ENCODE measurements at places on chromosomes 6 and 20.

DNA sequence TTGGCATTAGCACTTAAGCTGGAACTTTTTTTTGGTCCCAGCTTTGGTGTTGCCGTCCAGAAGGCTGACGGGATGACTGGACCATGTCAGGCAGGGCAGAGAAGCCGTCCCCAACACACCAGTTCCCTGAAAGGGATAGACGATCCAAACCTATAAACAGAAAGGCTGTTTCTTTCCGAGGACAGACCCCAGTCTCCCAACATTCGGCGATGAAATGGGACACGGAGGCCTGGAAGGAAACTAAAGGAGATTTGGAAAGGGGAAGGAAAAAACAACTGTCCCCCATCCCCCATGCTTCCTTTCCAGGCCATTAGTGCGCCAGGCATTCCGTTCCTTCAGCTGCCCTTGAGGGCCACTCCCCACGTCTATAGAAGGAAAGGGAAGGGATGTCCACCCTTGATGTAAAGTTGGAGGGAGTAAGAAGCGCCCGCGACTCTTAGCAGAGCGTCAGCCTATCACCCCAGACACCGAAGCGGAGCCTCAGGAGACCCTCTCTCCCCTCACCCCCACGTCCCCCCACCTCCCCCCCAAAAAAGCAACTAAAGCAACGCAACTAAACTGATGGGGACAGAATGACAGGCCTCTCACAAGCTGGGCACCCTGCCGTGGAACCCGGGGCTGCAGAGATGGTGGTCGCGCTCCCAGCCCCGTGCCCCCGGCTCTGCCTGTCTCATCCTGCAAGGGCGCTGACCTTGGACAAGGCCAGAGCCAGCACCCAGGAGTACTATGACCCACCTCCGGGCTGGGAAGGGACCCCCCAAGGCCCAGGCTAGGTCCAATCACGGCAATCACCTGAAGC lies 638 bp downstream of the BLCAP start:
- DNase-seq, result no peak

DNA sequence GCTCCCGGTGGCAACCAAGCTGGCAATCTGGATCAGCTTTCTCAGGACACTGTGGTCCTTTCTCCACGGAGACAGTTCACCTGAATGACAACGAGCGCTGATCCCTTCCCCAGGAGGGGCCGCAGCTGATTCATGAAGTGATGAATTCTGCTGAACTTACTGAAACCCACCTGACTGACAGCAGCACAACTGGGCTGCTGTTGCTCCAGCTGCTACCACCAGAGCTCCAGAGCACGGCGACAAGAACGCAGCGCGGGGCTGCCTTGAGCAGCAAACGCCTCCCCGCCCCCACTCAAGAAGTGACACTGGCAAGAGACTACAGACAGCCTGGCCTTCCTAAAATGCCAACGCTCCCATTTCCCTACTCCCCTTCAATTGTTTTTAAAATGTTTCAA lies 10.0 kb downstream of the PXDC1 start:
- no peak for DNase-seq

GRCh38 chr20:16538779-16539178 lies 34.5 kb downstream of the KIF16B start:
- no peak for DNase-seq

DNA sequence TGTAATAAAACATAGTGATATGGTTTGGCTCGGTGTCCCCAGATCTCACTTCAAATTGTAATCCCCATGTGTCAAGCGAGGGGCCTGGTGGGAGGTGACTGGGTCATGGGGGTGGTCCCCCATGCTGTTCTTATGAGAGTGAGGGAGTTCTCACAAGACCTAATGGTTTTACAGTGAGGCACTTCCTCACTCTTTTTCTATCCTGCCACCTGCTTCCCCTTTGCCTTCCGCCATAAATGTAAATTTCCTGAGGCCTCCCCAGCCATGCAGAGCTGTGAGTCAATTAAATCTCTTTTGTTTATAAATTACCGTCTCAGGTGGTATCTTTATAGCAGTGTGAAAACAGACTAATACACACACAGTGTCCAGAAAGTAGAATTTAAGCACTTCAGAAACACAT lies 78.5 kb downstream of the REPS1 start:
- no peak for DNase-seq

GRCh38 chr6:6556161-6556737 lies 32.3 kb upstream of the LY86 start:
- no peak for DNase-seq

DNA sequence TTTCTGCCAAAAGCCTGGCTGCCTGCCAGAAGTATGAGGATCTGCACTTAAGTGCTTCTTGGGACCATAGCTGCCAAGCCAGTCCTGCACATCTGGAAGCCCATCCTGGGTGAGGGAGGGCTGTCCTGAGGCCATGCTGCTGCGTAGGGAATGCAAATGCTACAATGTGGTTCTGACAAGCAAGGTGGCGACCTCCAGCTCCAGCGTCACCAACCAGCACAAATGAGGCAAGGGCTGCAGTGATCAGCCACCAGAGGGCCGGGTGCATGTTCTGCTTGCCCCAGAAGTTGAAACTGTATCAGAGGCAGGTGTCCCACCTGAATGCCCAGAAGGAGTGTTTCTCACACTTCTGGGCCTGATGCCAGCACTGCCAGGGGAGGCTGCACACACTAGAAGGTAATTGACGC lies 99.1 kb upstream of the KCNQ5 start:
- DNase-seq, result no peak

GRCh38 chr20:50957276-50957675 lies 1.1 kb downstream of the DPM1 start:
- DNase-seq, result no peak

GRCh38 chr20:21143194-21143890 lies 17.5 kb downstream of the KIZ start:
- DNase-seq, result no peak

- peak; percentile 60 for DNase-seq
These were observed 10.4 kb upstream of the GCNT2 start for GRCh38 chr6:10510592-10511367.

DNA sequence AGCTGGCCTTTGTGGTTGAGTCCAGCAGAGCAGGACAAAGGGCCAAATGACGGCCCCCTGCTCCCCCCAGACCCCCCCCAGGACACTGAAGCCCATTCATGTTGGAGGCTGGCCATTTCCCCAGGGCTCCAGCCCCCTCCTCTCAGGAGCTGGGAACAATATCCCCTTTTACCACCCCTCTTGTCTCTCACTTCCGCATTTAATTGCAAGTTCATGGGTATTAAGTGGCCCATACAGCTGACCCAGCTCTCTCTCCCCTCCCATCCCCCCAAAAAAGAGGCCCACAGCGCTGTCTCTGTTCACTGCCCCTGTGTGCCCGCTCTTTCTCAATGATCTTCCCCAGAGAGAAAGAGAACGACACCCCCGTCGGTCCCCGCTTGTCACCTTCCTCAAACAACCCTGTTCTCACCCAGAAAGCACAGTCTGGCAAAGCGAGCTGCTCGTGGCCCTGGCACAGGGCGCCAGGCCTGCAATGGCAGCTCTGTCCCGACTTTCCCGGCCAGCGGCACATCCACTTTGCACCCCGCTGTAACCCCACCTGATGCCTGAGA lies 30.4 kb downstream of the PREX1 start:
- DNase-seq, result no peak

DNA sequence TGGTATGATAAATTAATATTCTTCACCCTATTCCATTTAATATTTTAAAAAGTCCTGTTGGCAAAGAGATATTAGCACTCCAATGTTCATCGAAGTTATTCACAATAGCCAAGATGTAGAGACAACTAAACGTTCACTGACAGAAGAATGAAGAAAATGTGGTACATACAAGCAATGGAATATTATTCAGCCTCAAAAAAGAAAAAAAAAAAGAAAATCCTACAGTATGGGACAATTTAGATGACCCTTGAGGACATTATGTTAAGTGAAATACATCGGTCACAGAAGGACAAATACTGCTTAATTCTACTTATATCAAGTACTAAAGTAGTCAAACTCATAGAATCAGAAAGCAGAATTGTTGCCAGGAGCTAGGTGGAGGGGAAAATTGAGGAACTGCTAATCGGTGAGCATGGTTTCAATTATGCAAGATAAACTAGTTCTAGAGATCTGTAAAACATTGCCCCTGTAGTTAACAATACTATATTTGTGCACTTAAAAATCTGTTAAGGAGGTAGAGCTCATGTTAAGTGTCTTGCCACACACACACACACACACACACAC lies 4.7 kb downstream of the GCLC start:
- DNase-seq, result no peak

GRCh38 chr6:163756079-163756478 lies 341.6 kb downstream of the QKI start:
- peak; percentile 71 for DNase-seq

- no peak for DNase-seq
These were observed 21.5 kb downstream of the EZR start for GRCh38 chr6:158797331-158798310.

- peak; percentile 34 for DNase-seq
These were observed 14.9 kb downstream of the SYCP2L start for GRCh38 chr6:10901770-10902169.

GRCh38 chr6:131058236-131058635 lies 4.8 kb downstream of the EPB41L2 start:
- DNase-seq, result no peak

DNA sequence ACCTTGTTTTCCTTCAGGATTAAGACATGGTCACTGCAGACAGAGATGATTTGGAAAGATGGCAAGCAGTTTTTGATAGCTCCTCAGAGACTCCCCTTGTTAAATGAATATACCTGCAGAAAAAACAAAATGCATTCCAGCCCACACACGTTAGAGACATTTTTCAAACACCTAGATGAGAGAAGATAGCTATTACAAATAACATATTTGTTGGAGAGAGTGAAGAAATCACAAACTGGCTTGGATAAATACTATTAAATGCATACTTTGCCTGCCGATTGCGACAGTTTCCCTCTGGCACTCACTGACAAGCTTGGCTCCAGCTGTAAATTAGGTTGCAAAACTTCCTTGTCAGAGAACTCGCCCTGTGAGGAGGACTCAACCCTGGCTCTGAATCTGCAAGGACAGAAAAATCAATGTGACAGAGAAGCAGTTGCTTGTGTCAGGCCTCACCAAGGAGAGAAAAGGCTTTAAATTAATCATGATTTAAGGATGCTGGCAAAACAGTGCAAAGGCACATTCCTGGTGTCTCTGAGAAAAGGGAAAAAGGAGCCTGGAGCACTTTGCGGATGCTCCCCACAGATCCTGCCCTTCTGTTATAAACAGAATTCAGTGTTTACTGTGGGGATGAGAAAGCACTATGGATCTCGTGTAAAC lies 423.7 kb upstream of the MARCKS start:
- no peak for DNase-seq

- DNase-seq, result peak; percentile 53
These were observed 1.4 kb downstream of the BMP6 start for GRCh38 chr6:7727086-7727945.

DNA sequence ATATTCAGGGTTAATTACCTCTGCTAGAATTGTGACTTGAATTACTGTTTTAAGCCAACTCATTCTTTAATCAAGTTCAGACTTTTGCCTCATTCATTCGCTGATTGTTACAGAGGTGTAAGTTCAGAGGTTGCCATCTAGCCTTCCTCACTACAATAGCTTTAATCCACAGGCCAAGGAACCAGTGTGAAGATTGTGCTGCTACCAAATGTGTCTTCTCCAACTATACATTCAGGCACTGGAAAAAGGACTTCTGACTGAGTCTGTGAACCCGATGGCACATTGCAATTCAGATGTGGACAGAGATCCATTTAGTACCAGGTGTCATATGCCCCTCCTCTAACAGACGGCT lies 111.2 kb upstream of the ADGRF1 start:
- DNase-seq, result no peak

GRCh38 chr20:41138475-41139226 lies 1.3 kb downstream of the PLCG1 start:
- DNase-seq, result peak; percentile 46

GRCh38 chr6:13472099-13472498 lies 15.3 kb downstream of the GFOD1 start:
- no peak for DNase-seq

DNA sequence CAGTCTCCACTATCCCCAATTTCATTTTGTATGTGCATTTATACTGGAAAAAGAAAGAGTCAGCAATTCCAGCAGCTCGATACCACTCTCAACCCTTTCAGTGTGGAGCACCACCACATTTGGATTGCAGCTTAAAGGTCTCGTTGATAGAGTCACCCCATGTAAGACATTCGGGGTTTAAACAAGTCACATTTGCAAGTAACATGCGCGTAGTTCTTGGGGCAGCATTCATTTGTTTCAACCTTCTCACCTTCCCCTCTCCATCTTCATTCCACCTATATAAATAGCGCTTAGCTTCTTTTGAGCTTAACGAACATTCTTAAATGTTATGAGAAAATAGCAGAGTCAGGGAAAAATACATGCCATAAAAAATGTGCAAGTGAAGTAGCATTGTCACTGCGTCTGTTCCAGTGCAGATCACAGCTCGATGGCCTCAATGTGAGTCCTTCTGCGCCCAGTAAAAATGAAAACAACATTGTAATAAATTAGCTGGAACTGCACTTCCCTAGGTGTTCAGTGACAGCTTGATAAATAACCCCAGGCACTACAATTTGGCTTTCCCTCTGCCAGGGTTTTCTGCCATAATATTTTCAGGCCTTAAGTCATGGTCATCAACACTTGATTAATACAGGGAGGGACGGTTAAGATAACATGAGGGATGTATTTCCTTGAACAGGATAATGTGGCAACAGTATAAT lies 737.8 kb upstream of the NRSN1 start:
- no peak for DNase-seq

GRCh38 chr6:87943191-87943590 lies 104.5 kb upstream of the SPACA1 start:
- DNase-seq, result no peak

- DNase-seq, result peak; percentile 11
These were observed 812 bp downstream of the MYMX start for GRCh38 chr6:44217332-44218143.

GRCh38 chr20:1323256-1323655 lies 5.7 kb downstream of the SDCBP2 start:
- no peak for DNase-seq

GRCh38 chr6:84788689-84789088 lies 24.3 kb upstream of the TBX18 start:
- no peak for DNase-seq

GRCh38 chr6:2766767-2767656 lies 1.8 kb downstream of the WRNIP1 start:
- DNase-seq, result no peak

- no peak for DNase-seq
These were observed 345.3 kb upstream of the ZFP64 start for GRCh38 chr20:52536841-52537400.

GRCh38 chr6:54071821-54072340 lies 39.4 kb upstream of the MLIP start:
- no peak for DNase-seq

DNA sequence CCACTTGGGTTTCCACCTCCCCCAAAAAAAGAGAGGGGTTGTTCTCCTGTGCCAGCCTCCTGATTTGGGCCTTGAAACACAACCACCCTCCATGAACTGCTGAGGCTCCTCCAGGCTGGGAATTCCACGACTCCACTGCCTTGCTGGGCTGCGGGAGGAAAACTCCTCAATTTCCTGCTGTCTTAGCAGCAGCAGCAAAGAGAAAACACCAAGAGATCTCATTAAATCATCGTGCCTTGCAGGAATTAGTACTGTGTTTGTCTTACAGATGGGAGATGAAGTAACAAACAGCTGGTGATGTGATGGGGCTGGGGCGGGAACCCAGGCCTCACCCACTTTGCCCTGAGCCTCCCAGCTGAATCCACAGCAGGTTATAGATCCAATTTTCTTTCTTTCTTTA lies 29.0 kb downstream of the BPIFB1 start:
- no peak for DNase-seq

- DNase-seq, result peak; percentile 43
These were observed 744 bp downstream of the STAU1 start for GRCh38 chr20:49187330-49187850.
